Omental fat pad (tissue), 4 donors: ENCODE measurements at places on chromosomes 5 and 9.

DNA sequence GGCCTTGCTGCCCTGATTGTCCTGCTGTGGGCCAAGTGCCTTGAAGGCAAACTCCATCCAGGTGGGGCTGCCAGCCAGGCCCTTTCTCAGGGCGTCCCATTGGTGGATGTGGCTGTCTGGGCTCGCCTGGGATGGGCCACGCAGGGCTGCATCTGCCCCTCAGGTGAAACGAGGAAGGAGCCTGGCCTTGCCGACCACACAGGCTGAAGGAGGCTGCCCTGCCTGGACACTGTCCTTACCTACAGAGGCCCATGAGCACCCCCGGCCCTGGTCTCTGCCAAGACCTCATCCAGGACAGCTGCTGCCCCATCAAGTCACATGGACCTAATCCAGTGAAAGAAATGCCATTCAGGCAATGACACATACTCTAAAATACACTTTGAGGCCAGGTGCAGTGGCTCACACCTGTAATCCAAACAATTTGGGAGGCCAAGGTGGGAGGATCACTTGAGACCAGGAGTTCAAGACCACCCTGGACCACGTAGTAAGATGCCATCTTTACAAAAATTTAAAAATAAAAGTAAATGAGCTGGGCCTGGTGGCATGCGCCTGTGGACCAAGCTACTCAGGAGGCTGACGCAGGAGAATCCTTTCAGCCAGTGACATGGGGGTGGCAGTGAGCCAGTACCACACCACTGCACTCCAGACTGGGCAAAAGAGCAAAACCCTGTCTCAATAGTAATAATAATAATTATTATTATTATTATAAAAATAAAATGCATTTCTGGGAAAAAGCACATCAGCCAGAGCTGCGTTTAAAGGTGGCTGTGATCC, 33.9 kb downstream of the PNPLA7 start:
- no peak for DNase-seq

DNA sequence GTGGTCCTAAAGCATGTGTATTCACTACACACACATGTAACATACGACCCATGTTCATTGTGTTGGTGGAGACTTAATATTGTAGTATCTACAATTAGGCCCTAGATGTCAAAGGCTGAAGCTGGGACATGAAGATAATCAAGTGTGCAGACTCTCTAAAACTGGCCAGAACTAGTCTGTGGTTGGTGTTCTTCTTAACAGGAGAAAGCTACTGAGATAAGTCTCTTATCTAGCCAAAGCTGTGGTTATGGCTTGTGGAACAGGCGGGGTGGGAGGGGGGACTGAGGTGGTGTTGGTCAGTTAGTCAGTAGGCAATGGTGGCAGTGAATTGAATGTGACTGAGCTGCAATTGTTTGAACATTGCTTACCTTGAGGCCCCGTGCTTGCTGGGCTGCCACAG, 112.7 kb upstream of the SLC24A2 start:
- no peak for DNase-seq

DNA sequence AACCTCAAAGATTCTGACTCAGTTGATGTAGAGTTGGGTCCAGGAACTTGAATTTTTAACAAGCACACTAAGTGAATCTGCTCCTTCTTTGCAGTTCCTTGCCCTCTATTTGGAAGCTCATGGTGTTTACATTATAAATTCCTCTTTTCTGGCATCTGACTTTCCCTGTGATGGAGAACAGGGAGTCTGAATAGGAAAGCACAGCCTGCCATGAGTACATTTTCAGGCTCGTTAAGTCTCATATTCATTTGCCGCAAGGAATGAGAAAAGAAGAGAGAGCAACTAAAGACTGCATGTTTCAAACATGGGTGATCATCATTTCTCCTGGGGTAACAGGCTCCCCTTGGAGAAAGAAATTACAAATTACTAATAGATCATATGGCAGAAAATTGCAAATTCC, 468.1 kb upstream of the DMAC1 start:
- no peak for DNase-seq

- no peak for DNase-seq
These were observed 10.5 kb downstream of the TAL2 start for GRCh38 chr9:105672711-105673234.

GRCh38 chr5:106521701-106522100, 1149.0 kb downstream of the EFNA5 start:
- DNase-seq, result no peak

DNA sequence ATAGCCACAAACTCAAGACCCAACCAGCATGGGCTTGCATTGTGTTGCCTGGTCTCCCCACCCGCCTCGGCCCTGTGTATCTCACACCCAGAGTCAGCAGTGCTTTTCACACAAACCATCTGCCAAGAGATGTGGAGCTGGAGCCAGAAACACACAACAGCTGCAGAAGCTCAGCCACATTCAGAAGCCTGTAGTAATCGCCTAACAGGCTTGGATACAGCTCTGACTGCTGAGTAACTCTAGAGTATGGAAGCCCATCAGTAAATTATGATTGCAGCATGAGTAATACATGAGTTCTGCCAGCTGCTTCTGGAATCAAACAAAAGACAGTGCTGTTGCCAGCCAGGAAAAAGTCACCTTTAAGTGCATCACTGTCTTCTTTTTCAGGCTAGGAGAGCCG, 16.0 kb downstream of the TEK start:
- no peak for DNase-seq

GRCh38 chr5:150121448-150122157, 34.0 kb downstream of the PDGFRB start:
- DNase-seq, result no peak

GRCh38 chr9:110257097-110257841, 962 bp upstream of the TXN start:
- DNase-seq, result no peak

DNA sequence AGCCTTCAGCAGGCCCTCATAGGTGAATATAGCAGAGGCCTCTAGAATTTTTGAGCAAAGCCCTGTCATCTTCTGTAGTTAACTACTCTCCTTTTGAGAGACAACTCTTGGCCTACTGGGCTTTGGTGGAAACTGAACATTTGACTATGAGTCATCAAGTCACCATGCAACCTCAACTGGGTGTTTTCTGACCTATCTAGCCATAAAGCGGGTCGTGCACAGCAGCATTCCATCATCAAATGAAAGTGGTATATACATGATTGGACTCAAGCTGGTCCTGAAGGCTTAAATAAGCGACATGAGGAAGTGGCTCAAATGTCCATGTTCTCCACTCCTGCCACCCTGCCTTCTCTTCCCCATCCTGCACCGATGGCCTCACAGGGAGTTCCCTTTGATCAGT, 1115.5 kb downstream of the TAF11L14 start:
- no peak for DNase-seq

GRCh38 chr9:97593960-97594359, 39.2 kb downstream of the TSTD2 start:
- DNase-seq, result no peak

DNA sequence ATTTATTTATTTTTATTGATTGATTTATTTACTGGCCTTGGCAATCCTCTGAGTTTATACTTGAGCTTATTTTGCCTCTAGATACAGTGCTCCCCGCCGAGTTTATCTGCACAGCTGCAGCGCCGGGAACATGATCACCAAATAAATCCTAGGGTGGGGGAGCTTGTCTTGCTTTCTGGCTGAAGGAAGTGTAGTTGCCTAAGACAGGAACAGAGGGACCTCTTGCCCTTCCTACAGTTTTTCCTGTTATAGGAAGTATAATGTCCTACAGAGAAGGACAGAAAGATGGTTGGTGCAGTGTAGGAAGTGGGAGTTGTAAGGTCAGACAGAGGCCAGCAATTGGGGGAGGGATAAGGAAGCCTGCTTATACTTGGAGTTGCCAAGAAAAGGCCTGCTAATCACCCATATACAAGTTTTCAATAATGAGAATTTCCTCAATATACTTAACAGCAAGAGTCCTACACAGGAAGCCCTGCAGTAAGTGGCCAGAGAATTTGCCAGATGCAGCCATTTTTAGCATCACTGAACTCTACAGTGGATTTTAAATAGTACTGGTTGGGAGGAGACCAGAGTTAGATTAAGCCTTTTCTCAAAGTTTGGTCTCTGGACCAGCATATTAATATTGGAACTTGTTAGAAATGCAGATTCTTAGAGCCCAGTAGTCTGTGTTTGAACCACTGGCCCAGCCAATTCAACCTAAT, 7.7 kb downstream of the AOPEP start:
- no peak for DNase-seq

GRCh38 chr5:177131352-177132135, 2.0 kb upstream of the NSD1 start:
- no peak for DNase-seq

DNA sequence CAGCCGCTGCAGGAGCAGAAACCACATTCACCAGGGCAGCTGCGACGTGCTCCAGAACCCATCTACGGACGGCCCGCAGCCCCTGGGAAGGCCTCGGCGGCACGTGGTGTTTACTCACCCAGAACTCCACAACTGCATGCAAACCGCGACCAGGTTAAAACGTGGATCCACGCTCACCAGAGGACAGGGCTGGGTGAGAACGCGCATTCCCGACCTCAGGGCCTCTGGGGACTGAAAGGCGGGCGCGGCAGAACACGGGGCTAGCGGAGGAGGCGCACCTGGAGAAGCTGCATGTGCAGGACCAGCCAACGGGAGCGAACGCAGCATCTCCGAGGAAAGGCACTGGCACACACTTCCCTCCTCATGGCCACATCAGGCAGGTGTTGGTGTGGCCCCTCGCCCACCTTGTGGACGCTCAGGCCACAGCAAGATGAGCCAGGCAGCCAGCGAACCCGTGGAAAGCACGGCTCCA, 24.0 kb upstream of the CAMSAP1 start:
- no peak for DNase-seq

DNA sequence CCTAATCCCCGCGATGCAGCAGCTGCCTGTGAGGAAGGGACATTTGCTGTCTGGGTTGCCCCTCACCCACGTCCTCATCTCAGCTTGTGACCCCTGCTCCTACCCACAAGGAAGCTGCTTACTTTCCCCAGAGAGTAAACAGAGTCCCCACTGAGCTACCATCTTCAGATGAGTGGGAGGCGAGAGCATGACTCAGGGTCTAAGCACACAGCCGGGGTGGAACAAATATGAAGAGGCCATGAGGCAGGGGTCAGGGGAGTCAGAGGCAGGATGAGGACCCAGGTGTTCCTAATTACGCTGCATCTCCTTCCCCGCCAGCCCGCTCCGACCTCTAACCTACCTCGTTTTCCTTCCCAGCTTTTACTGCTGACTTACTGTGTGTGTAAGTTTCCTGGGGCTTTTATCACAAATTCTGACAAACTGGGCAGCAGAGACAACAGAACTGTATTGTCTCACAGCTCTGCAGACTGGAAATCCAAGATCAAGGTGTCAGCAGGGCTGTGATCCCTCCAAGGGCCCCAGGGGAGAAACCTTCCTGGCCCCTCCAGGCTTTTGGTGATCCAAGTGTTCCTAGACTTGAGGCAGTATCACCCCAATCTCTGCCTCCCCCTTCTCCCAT, 94.0 kb upstream of the DNAH5 start:
- no peak for DNase-seq

DNA sequence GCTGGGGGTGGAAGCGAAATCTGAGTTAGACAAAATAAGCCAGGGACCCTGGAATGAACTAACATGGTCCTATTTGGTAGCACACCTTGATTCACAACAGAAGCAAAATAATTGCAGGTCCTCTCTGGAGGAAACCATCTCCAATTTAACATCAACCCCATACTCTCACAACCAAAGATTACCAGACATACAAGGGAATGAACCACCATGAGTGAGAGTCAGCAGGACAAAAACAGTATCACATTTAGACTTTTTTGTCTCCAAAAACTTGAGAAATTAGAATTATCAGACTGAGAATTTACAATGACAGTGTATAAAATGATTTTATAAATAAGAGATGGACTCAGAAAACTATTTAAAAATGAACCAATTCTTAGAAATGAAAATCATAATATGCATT, 21.1 kb downstream of the PPP1R2B start:
- DNase-seq, result no peak

- no peak for DNase-seq
These were observed 90.7 kb upstream of the IL12B start for GRCh38 chr5:159420940-159421339.

- no peak for DNase-seq
These were observed 213.7 kb downstream of the FSTL4 start for GRCh38 chr5:133398646-133399101.

GRCh38 chr5:102956599-102956998, 163.3 kb downstream of the GIN1 start:
- DNase-seq, result no peak
